Fibroblast of gingiva (primary cell): ENCODE measurements at places on chromosomes 7 and 10.

- DNase-seq = no peak
These were observed 15.9 kb downstream of the HYCC1 start for GRCh38 chr7:22997871-22998518.

GRCh38 chr7:25854059-25854458 is 297.9 kb upstream of the NFE2L3 start:
- DNase-seq = no peak

- no peak for DNase-seq
These were observed 13.9 kb downstream of the MMRN2 start for GRCh38 chr10:86943316-86944030.

- no peak for DNase-seq
These were observed 51.6 kb upstream of the PAX2 start for GRCh38 chr10:100693821-100694220.

GRCh38 chr10:43903451-43903850 is 254.8 kb upstream of the ZNF32 start:
- no peak for DNase-seq
